ENCODE measurements at places on chromosomes 2 and 18.

DNA sequence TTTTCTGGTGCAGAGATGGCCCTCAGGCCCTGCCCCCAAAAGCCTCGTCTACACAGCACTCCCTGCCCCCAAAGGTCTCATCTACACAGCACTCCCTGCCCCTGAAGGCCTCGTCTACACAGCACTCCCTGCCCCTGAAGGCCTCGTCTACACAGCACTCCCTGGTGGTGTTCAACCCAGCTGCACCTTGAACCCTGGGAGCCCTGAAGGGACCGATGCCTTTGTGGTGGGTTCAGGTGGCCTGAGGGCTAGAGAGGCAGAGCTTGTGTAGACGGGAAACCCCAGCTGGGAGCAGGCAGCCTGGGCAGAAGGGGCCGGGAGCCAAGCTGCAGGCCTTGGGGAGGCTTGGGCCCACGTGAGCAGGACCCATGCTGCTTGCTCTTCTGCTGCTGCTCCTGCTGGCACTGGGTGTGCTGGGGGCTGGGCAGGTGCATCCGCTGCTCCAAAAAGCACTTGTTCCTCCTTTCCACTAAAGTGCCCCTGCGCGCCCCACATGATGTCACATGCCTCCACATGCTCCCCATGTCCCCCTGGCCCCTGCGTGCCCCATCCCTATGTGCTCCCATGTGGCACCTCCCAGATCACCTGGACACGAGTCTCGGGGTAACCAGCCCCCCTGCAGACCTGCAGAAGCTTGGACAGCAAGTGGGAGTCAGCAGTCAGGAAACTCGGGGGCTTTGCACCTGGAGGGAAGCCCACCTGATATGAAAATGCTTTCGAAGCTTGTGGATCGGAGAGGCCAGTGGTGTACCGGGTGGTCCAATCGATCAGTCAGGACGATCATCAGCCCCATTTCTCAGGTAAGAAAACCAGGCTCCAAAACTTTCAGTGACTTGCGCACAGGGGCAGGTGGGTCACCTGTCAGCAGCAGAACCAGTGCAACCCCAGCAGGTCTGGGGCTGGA, 94.9 kb upstream of the CTDP1 start:
- DNase-seq = no peak

DNA sequence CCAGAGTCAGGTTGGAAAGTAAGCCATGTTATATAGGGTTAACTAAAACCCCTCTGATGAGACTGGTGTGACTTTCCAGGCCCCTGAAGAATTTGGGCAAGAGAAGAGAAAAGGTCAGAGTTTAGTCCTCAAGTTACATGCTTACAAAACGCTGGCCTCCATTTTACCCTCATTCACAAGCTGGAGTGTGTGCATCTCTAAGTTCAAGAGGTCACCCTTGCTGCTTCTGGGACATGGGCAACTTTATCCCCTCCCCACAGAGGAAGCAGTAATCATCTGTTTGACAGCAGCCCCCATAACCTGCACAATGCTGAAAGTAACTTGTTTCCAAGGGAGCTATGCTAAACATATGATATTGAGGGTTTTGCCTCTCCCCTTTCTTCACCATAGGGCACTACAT, 85.2 kb upstream of the CCDC195 start:
- DNase-seq = no peak

DNA sequence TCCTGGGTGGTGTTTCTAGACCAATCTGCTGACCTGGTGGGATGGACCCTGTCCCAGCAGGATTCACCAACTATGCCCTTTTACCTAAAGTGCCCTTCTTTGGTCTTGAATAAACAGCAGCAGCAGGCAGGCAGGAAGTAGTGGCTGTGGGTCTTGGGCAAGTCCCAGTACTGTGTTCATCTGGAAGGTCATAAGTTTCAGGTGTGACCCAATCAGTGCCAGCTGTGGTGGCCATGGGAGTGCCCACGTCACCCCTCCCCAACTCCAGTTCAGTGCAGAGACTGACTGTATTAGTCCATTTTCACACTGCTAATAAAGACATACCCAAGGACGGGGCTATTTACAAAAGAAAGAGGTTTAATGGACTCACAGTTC, 148.3 kb upstream of the SRD5A2 start:
- no peak for DNase-seq

DNA sequence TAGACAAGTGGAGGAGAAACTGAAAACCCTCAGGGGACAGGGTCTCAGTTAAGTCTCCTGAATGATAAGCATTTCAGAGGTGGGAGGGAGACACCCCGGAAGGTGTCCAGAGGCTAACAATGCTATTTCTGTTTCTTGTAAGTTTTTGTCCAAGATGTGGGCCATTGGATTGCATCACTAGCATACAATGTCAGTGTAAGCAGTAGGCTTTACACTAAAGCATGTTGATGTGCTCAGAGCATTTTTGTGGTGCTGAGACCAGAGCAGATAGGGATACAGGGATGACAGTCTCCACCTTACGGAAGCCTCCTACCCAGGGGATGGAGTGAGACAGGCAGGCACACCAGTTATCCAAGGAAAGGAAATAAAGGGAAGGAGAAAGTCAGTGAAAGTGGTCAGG, 2.2 kb upstream of the IL1R1 start:
- DNase-seq = no peak

DNA sequence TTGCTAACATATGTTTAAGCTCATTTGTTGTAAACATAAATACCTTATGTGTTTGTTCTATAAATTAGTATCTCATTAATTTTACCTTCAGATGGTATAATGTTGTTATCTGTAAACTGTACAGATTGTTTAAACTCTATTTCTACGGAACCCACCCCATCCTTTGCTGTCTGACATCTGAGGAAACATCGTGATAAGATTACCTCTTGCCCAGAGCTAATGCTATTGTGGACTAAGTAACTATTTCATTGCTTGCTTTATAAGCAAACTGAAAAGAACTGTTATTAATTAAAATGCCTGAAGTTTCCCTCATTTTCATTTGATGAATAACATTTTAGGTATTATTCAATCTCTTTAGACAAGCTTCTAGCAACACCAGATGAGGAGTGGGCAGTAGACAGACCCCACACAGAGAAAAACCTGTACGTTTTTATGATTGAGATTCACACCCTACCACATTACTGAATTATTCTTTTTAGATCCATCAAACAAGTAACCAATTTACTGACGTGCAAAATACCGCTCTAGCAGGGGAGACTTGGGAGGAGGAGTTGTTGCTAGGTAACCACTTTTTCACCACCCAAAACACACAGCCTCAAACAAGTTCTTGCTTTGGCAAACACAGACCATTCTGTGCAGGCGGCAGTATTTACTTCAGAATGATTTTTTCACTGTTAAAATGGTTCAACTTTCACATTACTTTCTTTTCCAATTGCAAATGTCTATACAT, 1.9 kb upstream of the SYT4 start:
- DNase-seq = peak; percentile 55

DNA sequence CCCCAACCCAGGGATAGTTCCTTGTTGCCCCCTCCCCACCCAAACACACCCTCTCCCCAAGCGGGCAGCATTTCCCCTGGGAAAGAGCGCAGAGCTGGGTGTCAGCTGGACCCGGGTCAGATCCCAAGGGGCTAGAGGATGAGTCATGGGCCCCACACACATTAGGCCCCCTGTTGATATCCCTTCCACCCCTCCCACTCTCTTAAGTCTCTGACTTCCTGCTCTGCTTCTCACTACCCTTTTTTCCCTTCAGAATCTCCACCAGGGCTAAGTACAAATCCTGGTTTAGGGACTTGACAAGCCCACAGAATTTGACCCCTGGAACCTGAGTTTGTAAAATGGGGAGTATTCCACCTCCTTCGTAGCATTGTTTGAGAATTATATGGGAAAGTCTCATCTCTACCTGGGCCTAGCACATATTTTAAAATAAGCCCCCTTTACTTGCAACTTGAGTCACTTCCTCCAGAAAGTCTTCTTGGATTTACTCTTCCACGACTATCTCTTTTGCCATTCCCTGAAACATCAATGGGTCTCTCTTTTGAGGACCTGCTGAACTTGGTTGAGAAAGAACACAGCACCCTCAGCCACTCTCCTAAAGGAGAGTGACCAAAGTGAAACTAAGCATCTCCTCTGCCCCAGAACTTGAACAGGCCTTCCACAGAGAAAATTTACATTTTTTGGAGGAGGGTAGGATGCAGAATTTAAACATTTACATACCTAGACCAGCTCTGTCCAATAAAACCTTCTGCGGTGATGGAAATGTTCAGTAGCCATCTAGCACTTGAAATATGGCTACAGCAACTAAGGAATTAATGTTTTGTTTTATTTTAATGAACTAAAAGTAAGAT, 4.7 kb downstream of the RTKN start:
- no peak for DNase-seq

GRCh38 chr2:232250246-232251175, 128.0 kb upstream of the ALPP start:
- no peak for DNase-seq

DNA sequence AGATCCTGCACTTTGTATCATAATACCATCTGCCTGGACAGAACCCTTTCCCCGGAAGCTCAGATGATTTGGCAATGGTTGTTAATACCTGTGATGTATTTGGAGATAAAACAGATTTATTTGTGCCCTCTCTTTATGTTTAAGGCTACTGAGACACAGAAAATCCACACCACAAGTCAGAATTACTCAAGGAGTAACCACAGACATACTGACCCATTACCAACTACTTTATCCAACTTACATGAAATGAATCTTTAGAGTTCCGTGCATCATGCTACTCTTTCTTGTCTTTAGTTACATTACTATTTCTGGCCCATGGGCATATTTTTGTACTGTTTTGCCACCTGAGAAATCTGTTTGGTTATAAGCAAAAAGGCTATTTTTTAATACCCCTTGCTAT, 384.0 kb downstream of the STK39 start:
- DNase-seq = no peak

All from iPS DF 6.9 (cell line).